Chondrocyte (in vitro differentiated cells): ENCODE measurements at places on chromosomes 7 and 10. TPM values are rescaled to one million over a fixed set of nuclear protein-coding genes. Genes with fewer than 3 reads are reported as not detected.
A peak's percentile ranks its signal among the peaks of the same experiment; 100 is the strongest.

The VENTX gene
- not detected in 3 replicates for total RNA-seq

GRCh38 chr7:117630501-117630900 is 150.7 kb downstream of the CFTR start:
- DNase-seq: no peak

GRCh38 chr10:6058682-6059475 is 3.3 kb downstream of the IL2RA start:
- no peak for DNase-seq

DNA sequence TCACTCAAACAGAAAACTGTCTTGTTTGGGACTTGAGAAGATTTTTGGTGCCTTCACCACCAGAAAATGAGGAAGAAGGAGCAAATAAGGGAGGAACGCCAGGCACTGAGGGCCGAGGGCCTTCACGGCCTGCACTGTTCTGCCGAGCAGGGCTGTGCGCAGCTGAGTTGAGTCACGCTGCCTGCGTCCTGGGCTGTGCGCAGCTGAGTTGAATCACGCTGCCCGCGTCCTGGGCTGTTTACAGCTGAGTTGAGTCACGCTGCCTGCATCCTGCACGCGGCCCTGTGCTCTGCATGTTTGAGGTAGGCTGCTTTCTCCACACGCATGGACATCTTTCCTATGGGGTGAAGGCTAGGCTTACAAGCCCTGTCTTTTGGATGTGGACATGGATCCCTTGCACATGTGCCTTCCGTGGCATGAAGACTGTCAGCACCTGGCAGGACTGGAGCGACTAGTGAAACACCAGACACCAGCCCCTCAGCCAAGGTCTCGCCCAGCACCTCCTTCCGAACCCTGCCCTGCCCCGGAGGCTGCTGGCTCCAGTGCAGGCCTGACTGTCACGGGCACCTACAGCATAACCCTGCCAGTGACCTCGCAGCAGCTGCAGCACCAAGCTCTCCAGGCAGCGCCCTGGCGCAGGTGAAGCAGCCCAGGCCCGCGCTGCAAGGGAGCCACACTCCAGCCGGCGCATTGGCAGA is 96.7 kb downstream of the HTR5A start:
- DNase-seq: no peak

DNA sequence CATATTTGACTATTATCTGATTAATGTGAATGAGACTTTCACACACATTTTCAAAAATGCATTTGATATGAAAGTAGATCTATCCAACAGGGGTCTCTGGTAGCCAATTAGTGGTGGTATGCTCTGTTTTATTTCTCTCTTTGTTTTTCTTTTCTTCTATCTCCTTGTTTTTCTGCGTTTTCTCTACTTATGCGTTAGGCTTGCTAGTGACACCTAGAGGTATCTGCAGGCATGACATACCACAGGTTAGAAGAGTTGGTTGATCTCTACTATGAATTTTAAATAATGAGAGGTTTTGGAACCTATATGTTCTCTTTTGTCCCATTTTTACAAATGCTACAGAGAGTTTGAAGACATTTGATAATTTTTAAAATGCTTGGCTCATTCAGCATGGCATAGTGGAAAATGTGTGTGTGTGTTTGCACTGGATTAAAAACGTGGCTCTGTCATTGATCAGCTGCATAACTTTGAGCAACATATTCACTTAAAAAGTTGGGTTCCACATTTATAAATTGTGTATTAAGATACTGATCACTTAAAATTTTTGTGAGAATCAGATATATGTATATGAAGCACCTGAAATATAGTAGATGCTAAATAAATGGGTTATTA is 28.1 kb upstream of the PLXDC2 start:
- no peak for DNase-seq

DNA sequence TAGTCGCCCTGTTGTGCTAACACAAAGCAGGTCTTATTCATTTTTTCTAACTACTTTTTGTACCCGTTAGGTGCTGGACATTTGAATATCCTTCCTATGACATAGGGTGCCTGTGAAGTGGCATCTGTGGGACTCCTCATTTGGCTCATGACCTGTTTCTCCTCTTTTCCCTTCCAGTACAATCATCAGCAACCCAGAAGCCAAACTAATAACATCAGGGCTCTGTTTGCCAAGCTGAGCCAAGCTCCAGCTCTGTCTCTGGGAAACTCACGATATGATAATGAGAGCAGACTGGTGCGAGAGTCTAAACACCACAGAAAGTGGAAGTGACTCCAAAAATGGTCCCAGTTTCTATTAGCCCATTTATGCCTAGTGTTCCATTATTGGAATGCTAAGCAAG is 92.0 kb downstream of the SVIL start:
- DNase-seq: no peak

The ZNF107 gene
- total RNA-seq: 1.7 to 3.3 TPM (median 1.9 TPM) in 3 replicates

The ADCK2 gene
- total RNA-seq: 23.6 to 28.0 TPM (median 26.9 TPM) in 3 replicates

- DNase-seq: no peak
Measured at GRCh38 chr7:15087771-15088170, 185.2 kb upstream of the DGKB start.

DNA sequence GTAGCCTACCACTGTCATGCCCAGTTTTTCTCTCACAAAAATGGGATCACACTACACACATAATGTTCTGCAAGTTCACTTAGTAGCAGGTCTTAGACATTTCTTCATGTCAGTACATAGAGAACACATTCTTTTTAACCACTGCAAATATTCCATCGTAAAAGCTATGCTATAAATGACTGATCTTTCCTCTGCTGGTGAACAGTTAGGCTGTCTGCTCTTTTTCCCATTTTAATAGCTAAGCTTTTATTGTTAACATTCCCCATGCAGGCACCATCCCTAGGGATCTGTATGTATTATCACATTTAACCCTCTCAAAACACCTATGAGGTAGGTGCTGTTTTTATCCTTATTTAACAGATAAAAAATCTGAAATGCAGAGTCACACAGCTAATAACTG is 46.2 kb upstream of the PDCD4 start:
- no peak for DNase-seq

GRCh38 chr7:157729566-157729965 is 392.8 kb downstream of the DNAJB6 start:
- DNase-seq: no peak

DNA sequence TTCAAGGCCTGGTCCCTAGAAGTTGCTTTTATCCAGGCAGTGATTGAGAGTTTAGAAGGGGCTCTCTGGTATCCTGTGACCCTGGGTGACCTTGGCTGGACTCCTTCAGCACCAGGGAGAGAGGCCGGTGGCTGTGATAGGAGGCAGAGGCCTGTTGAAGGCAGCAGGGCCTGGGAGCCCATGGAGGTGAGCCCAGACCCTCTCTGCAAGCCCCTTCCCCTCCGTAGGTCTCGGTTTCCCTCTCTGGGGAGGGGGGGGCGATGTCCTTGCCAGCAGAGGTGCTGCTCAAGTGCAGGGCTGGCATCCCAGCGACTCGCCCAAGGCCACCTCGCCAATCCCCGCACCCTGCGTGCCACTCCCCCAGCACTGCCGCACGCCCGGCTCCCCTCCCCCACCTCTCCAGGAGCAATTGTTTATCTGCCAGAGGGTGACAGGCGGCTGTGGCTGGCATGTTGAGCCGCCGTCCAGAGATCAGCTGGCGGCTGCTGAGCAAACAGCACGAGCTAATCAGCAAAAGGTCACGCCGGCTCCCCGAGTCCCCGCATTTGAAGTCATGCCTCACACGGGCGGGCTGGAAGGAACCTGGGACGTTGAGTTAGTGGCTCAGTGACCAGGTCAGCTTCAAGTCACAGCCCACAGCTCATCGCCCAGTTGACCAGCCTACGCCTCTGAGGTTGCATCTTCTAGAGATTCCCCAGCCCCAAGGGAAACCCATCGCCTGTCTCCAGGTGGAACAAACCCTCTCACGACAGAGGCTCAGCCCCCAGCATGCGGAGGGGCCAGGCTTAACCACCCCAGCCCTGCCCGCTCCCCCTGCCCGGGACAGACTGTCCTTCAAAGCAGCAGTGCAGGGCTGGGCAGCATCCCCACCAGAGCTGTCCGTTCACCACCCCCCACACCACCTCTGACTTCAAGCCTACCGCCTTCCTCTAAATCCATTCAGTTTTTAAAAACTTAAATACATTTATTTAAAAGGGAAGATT is 43.7 kb downstream of the ELFN1 start:
- peak; percentile 59 for DNase-seq

GRCh38 chr7:2838873-2839578 is 5.1 kb downstream of the GNA12 start:
- DNase-seq: no peak

DNA sequence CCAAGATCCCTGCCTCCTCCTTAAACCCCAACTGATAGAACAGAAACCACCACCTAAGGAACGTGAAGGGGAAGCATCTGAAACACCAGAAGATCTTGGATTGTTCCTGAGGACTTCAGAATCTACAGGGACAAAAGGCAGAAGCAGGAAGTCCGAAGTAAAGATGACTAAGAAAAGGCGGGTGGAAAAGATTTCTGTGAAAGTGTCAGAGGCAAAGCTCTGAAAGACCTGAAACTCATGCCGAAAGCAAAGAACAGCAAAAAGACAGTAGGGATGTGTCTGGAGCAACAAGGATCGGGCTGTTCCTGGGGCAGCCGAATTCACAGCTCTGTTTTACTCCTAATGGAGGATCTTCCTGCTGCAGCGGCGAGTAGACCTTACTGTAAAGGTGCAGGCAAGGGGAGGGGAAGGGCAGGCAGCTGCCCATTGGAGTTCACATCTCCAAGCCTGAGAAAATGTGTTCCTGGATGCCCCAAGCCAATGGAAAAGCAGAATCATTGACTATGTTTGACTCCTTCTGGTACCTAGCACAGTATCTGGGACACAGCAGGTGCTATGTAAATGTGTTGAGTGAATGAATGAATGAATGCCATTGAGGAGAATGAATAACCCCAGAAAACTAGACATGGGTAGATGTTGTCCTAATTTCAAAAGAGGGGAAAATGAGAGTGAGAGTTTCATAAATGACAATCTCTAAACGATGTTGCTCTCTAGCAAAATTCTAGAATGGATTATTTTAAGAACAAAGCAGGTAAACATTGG is 40.4 kb downstream of the PDIA4 start:
- peak; percentile 8 for DNase-seq

GRCh38 chr7:131265227-131265626 is 62.4 kb upstream of the MKLN1 start:
- no peak for DNase-seq

GRCh38 chr10:132301371-132302330 is 6.1 kb downstream of the STK32C start:
- peak; percentile 91 for DNase-seq

DNA sequence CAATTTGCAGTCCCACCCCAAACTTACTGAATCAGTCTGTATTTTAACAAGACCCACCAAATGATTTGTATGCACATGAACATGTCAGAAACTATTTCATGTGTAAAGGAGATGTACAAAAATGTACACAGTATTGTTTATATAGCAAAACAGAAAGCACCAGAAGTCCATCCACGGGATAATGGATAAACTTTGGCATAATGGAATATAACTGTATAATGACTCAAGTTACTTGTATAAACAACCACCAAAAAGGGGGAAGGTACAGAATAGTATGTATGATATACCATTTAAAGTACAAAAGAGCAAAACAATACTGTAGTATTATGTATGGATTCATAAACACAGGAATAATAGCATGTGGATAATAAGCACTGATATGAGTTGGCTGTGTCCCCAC is 22.4 kb downstream of the NUP42 start:
- no peak for DNase-seq

The TLL2 gene
- total RNA-seq: 1.2 to 1.9 TPM (median 1.5 TPM) in 3 replicates

- DNase-seq: no peak
Measured at GRCh38 chr10:33129996-33130386, 172.0 kb upstream of the ITGB1 start.

DNA sequence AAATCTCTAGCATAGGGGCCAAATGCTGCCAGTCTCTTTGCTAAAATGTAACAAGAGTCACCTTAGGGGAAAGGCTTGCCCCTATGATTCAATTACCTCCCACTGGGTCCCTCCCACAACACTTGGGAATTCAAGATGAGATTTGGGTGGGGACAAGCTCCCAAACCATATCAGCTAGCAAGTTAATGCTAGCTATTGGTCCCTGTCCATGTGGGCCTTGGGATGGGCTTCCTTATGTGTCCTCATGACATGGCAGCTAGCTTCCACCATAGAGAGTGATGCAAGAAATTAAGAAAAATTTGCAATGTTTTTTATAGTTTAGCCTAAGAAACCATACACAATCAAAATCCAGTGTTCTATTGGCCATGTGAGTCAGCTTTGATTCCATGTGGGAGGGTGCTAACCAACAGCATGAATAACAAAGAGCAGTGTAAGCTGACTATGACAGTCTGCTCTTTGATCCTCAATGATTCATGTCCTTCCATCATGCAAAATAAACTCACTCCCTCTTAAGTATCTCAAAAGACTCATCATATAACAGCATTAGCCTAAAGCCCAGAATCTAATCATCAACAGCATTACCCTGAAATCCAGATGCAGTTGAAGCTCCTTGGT is 21.7 kb upstream of the ZNF365 start:
- DNase-seq: no peak

The IDI2 gene
- not detected in 3 replicates for total RNA-seq

GRCh38 chr10:124677293-124677699 is 66.9 kb downstream of the FAM53B start:
- no peak for DNase-seq

DNA sequence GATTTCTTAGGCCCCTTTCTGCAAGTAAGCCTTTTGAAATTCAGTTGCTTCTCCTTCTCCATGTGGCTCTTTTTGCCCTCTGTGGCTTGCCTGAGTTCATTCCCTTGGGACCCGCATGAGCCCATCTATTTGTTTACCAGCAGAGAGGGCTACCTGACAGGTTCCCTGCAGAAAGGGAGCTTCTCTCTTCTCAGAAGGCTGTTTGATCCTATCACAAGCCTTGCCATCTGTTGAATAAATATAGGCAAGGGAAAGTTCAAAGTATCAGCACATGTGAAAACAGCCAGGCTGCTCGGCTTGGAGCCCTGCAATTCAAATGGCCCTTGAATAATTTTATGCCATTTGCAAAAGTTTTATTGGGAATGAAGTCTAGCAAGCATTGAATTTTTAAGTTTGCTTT is 720.2 kb upstream of the FZD8 start:
- DNase-seq: no peak

DNA sequence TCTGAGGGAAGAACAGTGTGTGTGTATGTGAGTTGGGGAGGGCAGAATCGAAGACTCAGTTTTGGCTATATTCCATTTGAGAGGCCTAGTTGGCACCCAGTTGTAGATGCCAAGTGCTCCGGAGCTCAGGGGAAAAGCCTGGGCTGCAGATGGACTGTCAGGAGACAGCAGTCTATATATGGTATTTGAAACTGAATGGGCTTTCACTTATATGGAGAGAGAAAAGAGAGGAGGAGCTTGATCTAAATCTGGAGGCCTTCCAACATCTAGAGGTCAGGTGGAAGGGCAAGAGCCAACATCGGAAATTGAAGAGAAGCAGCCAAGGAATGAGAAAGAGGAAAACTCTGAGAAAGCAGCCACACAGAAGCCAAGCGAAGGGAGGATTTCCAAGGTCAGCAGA is 350.8 kb upstream of the BMPER start:
- DNase-seq: no peak

The BICC1 gene
- 32.2 to 51.1 TPM (median 32.4 TPM) in 3 replicates for total RNA-seq

The JMJD1C gene
- total RNA-seq: 72.9 to 81.3 TPM (median 77.0 TPM) in 3 replicates
